ENCODE measurements at places on chromosomes 16 and 17. TPM values are rescaled to one million over a fixed set of nuclear protein-coding genes. Genes with fewer than 3 reads are reported as not detected.

The PLEKHG4 gene
- total RNA-seq, result 6.7 TPM

GRCh38 chr17:28812748-28813377 is 29.7 kb downstream of the FAM222B start:
- peak; percentile 24 for DNase-seq

The TEDC2 gene
- 25.0 TPM for total RNA-seq

DNA sequence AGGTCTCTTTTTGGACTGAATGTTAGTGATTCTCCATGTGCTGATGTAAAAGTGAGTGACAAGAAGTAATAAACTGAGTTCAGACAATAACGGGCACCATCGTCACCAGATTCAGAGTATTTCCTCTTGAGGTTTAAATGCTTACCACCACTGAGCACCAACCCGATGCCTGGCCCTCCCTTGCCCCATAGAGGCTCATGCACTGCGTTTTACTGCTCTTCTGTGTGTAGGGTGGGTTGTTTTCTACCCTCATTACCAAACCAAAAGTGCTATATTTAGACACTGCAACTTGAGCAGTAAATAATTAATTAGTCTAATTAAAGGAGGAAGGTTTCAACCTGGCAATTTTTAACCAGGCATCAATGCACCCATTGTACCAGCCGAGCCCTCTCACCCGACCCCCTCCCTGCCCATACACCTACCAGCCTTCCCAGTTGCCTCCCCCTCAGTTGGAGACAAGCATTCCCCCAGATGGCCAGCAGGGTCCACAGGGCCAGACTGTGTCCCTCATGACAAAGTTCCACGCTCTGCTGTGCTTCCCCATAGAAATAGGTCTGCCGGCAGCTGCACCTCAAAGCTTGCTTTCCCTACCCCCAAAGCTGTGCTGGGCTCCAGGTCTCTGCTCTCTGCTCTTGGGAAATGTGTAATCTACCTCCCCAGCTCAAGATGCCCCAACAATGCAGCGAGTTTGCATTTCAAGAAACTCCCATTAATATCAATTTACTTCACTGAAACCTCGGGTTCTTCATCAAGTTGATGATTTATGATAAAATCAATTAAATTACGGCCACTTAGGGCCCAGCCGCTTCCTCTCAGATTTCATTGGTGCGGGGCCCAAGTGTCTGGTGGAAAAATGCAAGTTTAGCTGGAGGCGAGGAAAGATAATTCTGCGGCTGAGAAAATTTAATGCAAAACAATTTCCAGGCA is 16.0 kb downstream of the HOXB4 start:
- no peak for DNase-seq

DNA sequence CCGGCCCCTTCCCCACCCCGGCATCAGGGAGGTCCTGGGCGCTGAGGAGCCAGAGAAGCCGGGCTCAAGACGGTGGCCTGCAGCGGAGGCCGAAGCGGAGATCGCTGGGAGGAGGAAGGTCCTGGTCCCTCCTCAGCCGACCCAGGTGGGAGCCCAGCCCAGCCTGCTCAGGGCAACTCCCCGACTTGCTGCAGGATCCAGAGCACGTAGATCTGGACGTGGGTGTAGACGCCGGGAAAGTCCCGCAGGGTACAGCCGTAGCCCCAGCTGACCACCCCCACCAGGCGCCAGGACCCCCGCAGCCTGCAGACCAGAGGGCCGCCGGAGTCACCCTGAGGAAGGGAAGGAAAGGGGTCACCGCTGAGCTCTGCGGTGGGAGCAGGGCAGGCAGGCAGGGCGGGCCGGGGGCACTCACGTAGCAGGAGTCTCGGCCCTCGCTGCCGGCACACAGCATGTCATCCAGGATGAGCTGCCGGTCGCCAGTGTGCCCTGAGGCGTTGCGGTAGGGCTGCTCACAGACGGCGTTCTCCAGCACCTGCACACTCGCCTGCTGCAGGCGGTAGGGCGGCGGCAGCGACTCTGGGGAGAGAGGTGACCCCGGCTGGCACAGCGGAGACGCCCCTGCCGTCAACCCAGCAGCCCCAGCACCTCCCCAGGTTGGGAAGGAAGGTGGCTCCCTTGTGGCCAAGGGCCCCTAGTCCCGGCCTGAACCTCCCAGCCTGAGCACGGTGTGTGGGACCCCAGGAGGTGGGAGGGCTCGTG is 5.4 kb downstream of the TPSD1 start:
- DNase-seq, result no peak

GRCh38 chr16:22372882-22373661 is 1.3 kb downstream of the CDR2 start:
- DNase-seq, result no peak

- DNase-seq, result no peak
Measured at GRCh38 chr17:81416612-81417011, 21.4 kb downstream of the BAHCC1 start.

DNA sequence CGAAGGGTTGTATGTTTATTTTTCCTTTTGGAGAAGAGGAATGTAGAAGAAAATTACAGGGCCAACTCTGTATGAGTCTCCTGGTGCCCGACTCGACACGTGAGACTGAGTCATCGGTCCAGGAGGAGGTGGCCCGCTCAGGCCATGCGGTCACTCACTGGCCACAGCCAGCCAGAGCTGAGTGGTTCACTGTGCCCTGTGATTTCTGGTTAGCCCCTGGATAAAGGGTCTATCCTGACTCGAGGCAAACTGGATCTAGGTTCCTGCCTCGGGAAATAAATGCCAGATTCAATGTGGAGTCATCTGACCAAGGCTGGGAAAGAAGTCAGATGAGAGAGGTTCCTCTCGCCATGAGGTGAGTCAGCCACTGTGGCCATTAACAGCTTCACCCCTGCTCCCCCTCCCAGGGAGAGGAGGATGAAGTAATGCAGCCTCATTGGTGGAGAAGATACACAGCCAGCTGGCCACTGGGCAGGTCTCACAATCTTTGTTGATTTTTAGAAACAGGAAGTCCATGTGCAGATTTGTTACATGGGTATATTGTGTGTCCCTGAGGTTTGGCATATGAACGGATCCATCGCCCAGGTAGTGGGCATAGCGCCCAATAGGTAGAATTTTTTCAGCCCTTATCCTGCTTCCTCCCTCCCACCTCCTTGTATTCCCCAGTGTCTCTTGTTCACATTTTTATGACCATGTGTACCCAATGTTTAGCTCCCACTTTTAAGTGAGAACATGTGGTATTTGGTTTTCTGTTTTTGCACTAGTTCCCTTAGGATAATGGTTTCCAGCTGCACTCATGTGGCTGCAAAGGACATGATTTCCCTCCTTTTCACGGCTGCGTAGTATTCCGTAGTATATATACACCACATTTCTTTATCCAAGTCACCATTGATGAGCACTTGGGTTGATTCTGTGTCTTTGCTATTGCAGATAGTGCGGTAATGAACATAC is 21.7 kb upstream of the USP36 start:
- DNase-seq, result peak; percentile 81

DNA sequence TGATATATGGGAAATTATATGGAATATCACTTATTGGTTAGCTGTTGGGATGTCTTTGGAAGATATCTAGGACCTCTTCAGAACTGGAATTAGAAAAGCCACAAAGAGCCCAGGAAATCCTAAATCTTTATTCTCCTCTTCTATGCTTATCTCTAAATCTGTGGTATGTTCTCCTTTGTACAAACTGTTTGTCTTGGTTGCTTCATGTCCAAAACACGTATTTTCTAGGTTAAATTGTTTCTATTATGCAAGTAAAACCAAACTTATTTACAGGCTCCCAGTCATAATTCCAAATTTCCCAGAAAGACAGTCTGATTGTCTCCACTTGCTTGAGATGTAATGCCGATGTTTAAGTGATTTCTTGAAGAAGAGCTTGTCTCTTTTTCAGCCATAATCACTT is 650.9 kb downstream of the CDH11 start:
- no peak for DNase-seq

DNA sequence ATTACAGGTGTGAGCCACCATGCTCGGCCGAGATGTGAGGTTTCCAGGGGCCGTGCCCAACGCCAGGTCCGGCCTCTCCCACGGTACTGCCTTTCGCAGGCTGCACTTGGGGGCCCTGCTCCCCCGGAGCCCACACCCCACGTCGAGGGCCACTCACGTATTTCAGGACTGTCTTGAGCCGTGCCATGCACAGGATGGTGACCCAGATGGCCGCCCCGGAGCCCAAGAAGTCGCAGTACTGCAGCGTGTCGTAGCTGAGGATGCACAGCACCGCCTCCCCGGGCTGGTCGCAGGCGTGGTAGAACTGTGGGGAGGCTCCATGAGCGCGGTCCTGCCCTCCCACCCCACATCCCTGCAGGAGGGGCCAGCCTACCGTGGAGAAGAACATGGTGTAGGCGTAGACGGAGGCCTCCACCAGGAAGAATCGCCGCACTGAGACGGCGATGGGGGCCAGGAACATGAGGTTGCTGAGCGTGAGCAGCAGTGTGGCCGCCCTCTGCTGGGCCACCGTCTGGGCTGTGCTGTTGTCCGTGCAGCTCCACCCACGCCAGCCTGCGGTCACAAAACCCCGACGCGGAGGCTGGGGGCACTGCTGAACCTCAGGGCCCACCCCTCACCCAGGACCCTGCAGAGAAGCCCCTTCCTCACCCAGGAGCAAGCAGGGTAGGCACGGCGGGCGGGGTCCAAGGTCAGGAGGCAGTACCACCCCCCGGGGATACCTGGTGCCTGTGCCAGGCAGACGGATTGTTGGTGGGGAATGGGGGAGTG is 3.7 kb upstream of the MRPL28 start:
- no peak for DNase-seq

DNA sequence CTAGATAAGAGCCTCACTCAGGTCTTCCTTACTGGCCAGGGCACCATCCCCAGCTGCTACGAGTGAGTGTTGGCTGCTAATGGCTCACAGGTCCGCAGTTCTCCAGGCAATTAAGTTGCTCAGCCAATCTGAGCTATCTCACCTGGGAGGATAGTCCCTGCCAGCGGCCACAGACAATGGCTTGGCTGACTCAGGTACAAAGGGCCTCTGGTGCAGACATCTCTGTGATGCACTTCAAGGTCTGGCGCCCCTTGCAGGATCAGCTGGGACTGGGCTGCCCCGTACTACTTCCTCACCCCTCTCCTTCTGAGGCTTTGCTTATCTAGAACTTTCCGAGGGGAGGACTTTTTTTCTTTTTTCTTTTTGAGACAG is 49.2 kb upstream of the EMP2 start:
- DNase-seq, result no peak

The KRTAP3-1 gene
- total RNA-seq, result not detected

DNA sequence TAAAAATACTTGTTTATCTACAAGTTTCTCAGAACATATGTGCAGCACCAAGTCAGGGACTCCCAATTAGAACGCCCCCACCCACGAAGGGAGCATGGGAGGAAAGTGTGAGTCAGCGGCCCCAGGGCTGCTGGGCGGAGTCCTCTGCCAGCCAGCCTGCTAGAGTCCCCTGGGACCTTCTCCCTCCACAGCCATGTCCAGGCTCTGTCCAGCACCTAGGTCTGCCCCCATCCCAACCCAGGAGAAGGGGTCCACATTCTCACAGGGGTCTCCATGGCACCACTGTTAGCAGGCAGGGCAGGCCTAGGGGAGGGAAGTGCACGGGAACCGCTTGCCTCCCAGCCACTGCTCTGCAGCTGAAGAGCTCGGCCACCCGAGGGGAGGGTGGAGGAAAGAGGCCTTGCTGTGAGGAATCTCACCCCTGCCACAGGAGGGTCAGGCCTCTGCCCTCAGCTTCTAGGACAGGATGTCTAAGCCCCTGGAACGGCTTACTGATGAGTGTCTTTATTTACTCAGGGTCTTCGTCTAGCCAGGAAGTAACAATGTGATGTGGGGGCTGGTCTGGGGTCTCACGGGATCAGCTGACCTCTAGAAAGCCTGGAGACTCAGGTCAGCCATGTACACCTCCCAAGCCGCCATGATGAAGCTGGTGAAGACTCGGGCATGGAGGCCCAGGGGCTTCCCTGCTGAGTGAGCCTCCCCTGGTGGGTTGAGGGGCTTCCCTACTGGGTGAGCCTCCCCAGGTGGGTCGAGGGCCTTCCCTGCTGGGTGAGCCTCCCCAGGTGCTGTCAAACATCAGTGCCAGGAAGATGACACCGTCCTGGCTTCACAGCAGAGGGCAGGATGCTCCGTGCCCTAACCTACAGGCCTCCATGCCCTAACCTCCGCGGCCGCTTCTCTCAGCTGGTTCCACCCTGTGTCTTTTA is 190.3 kb downstream of the RBFOX3 start:
- DNase-seq, result no peak

DNA sequence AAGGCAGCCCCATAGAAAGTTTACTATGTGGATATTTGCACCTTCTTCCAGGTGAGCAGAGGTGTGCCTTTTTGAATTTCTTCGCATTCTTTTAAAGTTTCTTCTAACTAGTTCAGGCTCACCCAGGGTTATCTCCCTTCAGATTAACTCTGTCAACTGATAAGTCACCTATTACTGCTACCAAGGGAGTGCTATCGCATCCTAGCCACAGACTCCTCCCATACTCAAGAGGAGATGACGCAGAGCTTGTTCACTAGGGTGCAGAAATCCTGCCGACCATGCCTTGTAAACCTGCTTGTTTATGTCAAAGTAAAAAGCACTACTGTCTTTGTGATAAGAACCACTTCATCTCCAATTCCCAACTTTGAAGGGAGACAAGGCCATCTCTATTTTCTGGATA is 390.1 kb downstream of the RBFOX1 start:
- no peak for DNase-seq

The OR1A1 gene
- not detected for total RNA-seq

GRCh38 chr16:15732416-15732815 is 82.4 kb downstream of the NDE1 start:
- no peak for DNase-seq

DNA sequence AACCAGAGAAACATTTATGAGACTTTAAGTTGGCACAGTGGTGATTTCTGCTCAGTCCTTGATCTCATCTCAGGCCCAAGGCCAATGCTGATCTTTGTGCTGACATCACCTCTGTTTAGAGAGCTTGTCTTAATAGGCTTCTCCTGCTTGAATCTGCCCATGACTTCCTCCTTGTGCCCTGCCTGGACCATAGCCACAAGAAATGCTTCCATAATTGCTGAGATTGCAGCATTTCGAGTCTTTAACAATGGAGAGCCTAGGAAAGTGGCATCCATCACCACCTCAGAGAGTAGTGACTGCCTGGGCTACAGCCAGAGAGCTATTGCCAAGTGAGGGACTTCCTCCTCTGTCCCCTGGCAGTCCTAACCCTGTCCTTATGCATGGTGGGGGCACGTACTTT is 25.1 kb upstream of the MMP2 start:
- no peak for DNase-seq

The ULK2 gene
- total RNA-seq, result 22.8 TPM

GRCh38 chr16:56795011-56795410 is 65.1 kb downstream of the NUP93 start:
- no peak for DNase-seq

- DNase-seq, result no peak
Measured at GRCh38 chr16:72500545-72500944, 328.6 kb upstream of the PMFBP1 start.

The SNX20 gene
- total RNA-seq, result 0.10 TPM

DNA sequence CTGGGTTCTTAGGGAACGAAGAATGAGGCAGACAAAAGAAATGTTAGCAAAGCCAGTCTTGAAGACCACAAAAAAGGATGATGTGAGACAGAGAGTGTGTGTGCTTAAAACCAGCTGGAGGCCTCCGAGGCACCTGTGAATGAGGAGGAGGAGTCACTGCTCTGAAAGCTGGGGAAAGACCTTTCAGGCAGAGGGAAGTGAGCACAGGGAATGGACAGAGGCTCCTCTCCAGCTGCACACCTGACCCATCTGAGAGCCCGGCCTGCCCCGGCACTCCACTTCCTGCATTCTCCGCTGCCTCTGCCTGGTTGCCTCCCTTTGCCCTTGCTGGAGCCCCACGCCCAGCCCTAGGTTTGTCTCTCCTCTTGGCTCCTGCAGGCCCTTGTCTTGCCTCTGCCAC is 55.2 kb upstream of the SREBF1 start:
- no peak for DNase-seq

The TRPV2 gene
- total RNA-seq, result 34.9 TPM

GRCh38 chr16:7405166-7405565 is 72.5 kb downstream of the RBFOX1 start:
- no peak for DNase-seq

Data from Panc1 (cell line).